Stimulated activated CD8-positive, alpha-beta memory T cell treated with anti-CD3 and anti-CD28 coated beads, Interleukin-2, amount 100 ng/mL, for 1 hour (primary cell): ENCODE measurements at places on chromosomes 11 and 22.

DNA sequence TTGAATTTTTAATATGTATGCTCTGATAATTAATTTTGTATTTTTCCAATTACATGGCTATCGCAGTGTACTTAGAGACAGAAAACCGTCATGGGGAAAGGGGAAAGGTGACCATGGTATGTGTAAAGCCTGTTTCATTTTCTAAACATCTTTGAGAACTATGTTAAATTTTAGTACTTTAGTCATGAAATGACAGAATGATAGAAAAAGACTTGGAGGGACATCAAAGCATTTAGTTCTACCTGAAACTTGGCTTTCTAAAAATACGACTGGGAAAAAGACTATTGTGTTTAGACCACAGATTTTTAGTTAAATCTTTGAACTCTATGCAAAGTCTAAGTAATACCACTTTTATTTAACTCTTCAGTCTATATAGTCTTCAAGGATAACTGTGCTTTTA lies 54.1 kb downstream of the MAML2 start:
- no peak for DNase-seq

- no peak for DNase-seq
Observed at GRCh38 chr11:78149646-78150045, 10.2 kb upstream of the ALG8 start.

DNA sequence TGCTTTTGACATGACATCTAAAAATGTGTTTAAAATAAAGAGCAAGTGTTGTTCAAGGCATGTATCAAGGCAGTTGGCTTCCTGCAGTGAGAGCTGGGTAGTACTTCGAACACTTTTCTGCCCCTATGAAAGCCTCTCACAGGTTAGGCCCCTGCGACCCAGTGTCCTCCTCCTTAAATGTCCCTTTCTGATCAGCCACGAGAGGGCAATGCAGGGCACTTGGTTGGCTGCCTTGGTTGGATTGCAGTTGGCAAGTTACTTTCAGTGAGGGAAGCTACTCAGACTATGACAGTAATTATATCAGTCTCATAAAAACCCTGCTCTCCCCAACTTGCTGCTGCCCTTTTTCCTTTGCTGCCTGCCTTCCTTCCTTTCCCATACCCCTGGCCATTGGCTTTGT lies 743.8 kb downstream of the NTM start:
- no peak for DNase-seq

DNA sequence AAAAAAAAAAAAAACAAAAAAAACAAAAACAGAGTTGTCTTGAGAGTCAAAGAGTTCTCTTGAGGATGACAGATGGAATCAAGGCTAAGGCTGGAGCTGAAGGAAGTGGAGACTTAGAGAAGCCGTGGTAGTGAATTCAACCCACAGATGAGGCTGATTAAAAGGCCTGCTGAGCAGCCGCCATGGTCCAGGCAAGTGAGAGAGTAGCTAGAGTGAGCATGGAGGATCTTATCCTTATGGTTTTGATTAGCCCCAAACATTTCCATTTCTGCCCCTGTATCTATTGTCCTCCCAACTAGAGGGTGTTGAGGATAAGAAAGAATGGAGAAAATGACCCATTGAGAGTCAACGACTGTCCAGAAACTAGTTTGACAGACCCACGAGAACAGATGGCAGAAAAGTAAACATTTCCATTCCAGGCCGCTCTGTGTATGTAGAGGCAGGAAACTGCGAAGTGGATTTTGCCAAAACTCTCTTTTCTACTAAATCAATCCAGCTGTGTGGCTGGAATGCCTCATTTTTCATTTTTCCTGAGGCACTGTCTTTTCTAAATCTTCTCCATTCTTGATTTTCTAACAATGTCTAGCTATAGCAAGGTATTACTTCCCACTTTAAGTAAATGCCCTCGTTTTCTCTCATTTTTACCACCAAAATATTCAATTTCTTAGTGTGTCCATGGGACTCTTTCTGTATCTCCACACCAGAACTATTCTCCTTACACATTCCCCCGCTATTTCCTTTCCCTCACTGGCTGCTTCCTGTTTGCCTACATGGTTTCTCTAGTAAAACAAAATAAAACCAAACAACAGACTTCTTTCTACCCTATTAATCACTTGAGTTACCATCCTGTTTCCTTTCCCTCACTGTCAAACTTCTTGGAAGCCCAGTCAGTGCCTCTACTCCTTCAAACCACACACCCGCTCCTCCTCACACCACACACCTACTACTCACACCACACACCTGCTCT lies 5.4 kb upstream of the MMP8 start:
- no peak for DNase-seq

GRCh38 chr22:41681616-41682015 lies 7.1 kb downstream of the SNU13 start:
- DNase-seq: no peak

DNA sequence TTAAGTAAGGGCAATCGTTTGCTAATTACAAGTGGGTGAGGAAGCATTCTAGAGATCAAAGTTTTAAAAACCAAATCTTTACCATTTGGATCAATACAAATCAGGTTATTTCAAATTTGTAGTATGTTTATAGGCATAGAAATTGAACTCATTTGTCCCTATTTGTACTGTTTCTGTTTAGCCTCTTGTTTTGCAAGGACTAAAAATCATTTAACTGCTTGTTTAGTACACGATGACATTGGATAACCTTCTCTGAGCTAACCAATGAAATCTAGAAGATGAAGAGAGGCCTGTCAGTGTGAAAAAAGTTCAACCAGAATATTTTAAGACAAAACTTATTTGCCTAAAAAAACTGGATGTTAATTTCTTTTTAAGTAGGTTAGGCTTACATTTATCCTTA lies 40.0 kb downstream of the ZC3H12C start:
- DNase-seq: no peak

GRCh38 chr11:79353706-79354105 lies 87.1 kb downstream of the TENM4 start:
- no peak for DNase-seq

- no peak for DNase-seq
Observed at GRCh38 chr11:47852053-47852452, 3.9 kb upstream of the NUP160 start.

DNA sequence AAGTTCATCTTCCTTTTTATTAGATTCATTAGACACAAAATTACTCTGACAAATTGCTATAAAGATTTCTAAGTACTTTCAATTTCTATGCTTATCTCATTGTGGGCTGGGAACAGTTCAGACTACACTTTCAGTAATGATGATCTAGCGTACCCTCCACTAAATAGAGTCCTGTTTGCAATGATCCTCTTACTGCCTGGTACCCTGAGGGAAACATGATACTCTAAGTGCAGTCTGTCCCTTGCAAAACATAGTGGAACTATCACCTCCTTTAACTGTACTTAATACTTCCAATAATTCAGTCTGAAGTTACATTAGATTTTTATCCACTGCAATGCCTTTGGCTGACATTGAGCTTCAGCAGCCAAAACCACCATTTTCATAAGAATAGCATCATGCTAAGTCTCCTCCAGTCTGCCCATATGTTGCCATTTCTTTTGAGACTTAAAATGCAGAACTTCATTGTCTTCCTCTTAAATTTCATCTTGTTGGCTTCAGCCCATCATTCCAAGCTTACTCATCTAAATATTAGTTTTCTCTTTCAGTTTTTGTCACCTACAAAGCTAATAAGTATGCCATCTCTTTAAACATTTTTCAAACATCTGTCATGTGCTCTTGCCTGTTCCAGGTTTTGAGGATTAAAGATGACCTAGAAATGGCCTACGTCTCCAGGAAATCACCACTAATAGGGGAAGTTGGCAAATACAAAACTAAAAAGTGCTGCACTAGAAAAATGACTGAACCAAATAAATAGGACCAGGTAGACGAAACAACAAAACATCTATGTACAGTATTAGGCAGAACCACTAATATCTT lies 55.5 kb downstream of the PAK1 start:
- DNase-seq: no peak

GRCh38 chr11:45385844-45386243 lies 99.7 kb upstream of the SYT13 start:
- no peak for DNase-seq

DNA sequence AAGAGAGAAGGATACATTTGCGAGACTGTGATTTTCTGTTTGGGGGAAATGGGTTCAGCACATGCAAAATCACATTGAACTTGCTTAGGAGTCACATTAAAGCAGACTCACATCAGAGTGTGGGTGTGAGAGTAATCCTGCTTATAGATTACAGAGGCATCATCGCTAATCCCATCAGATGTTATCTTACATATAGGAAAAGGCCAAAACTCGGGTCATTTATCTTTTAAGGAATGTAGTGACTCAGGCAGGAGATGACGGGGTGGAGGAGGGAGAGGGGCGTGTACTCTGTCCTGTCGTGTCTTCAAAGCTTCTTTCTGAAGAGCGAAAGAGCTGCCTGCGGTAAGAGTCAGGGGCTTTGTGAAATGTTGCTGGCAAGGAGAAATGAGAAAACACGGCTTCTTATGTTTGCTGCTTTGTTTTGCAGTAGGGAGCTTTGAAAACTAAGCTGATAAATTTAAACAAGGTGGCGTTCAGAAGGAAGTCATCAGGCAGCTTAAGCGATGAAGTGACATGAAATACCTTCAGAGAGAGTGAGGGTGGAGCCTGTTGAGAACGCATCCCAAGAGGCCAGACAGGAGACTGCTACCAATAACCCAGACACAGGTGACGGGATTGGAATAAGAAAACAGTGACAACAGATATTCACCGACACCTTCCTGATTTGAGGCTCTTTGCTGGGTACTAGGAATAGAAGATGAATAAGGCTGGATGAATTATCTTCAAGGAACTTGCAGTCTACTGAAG lies 2.2 kb upstream of the C11orf16 start:
- no peak for DNase-seq

- DNase-seq: no peak
Observed at GRCh38 chr22:31872209-31872608, 72.1 kb upstream of the YWHAH start.

GRCh38 chr11:77353131-77353530 lies 51.6 kb upstream of the GDPD4 start:
- no peak for DNase-seq

DNA sequence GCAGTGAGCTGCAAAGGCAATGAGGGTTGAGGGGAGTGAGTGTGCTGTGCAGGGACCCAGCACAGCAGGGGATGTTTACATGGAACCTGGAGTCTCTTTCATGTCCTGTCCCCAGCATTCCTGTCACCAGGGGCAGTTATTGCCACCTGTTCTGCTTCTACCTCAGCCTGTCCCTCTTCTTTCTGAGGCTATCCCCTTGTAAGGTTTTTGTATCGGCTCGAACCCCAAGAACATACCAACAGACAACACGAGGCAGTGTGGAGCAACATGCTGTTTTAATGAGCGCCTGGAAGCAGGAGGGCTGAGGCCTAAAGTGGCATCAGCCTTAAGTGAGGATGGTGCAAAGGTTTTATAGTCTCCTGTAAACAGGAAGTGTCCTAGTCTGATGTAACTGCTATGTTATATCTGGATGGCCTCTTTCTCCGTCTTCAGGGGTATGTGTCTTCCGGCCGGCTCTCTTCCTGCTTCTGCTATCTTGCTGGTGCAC lies 3.9 kb downstream of the SCGB2A2 start:
- no peak for DNase-seq

DNA sequence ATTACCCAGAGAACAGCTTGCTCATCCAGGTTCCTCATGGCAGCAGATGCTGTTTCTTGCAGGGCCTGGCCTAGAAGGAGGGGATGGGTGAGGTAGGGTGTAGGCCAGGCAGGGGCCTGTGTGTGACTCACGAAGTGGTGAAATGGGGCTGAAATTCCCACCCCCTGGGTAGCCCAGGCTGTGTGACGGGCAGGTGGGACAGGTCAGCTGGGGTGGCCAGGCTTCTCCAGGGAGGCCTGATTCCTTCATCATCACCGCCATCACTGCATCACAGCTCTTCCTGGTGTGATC lies 83.2 kb downstream of the CACNA1I start:
- no peak for DNase-seq

- no peak for DNase-seq
Observed at GRCh38 chr11:17876827-17877226, 136.0 kb downstream of the SERGEF start.

- no peak for DNase-seq
Observed at GRCh38 chr11:6608726-6609501, 3.1 kb downstream of the TAF10 start.

DNA sequence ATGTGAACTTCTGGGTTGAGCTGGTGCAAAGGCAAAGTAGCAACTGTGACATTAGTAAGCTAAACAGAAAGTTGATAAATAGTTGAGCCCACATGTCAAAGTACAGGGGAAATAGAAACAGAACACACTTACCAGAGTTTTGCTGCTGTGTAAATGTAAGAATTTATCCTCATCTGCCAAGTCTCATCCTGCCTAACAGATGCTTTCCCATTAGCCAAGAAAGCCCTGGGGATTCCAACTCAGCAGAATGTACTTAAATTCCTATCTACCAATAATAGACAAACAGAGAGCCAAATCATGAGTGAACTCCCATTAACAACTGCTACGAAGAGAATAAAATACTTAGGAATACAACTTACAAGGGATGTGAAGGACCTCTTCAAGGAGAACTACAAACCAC lies 7.3 kb upstream of the OR51A2 start:
- no peak for DNase-seq

- no peak for DNase-seq
Observed at GRCh38 chr11:126288237-126288636, 5.3 kb downstream of the TIRAP start.

- no peak for DNase-seq
Observed at GRCh38 chr11:12120031-12121008, 9.9 kb downstream of the MICAL2 start.

DNA sequence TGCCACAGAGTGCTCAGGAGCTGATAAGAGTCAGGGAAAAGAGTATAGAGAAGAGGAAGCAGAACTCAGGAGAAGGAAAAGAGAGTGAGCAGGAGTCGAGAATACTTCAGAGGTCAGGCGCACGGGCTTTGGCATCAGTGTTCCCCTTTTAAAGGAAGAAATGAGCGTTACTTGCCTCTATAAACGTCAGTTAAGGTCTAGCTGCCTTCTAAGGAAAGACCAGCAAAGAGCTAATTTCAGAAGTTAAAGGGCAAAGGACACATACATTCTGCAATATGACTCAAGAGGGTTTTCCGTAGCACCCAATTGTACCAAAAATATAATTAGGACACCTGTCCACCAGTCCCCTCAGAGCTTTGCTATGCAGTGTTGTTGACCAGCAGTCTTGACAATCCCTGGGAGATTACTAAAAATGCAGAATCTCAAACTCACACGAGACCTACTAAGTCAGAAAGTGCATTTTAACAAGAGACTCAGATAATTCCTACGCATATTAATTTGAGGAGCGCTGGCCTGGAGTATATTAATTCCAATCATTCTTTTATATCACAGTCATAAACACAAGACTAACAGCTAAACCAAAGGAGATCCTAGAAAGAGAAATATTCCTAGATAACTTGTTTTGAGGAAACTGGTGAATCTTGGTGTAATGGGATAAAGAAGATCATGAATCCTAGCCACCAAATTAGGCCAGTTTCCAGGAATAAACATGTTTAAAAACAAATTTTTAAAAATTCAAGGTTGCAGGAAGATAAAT lies 249.0 kb downstream of the CADM1 start:
- DNase-seq: no peak

GRCh38 chr11:5224538-5225479 lies 2.1 kb downstream of the HBB start:
- DNase-seq: no peak

GRCh38 chr11:110087812-110088534 lies 5.2 kb upstream of the ZC3H12C start:
- DNase-seq: no peak
